ENCODE measurements at places on chromosomes 2 and 18.

DNA sequence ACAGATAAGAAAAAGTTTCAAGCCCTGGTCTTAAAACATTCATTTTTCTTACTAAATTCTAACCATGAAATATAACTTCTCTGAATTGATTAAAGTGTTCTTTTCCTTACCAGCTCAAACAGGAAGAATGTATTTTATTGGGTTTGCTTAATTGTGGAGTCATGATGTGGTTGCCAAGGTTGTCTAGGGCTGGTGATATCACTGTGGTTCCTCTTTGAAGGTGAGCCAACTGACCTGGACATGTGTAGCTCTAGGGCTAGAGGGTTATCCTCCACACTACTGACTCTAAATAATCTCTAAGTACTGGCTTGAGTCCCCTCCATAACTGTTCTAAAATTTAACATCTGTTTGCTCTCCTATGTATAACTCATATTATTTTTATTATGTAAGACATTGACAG is 529.6 kb downstream of the PIK3C3 start:
- no peak for DNase-seq

DNA sequence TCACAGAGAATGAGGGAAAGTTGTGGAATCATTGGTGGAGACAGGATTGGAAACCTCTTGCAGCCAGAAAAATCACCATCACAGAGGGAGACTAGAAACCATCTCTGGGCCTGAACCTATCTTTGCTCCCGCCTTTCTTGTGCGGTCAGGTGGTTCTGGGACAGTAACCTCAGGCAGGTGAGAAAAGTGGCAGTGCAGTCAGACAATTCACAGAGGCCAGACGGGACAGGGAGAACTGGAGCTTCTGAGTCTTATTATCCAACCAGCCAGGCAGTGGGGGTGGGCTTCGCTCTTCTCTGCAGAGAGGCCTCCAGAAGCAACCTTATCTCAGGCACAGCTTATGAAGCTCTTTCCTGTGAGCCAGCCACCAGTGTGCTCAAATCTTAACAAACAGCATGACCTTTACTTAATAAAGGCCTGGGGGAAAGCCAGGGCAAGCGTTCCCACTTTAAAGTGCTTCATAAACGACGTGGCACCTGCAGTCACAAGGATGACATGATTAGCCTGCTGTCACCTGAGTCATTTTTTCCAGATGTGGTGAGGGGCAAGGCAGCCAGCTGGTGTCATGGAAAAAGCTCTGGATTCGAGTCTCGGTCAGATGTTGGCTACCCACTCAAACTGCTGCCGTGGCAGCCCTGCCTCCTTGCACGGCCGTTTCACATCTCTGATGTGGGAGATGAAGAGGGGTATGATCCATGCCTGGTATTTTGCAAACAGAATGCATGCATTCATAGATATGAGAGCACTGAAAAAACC is 109.7 kb downstream of the B3GNT2 start:
- DNase-seq = no peak

DNA sequence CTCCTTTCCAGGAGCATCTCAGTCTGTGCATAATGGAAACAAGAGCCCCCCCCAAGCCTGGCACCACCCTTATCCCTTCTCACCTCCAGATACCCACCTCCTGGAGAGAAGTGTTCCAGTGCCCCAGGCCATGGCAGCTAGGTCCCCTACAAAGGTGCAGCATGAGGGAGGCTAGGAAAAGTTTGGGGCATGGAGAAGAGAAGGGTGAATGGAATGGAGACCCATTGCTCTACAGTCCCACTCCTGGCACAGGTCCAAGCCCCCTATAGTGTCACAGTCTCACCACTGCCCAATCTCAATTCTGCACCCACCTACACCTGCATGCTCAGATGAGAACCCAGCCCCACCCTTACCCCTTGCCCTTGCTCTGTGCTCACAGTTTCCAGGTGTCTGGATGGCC is 897 bp downstream of the SLC23A3 start:
- no peak for DNase-seq

DNA sequence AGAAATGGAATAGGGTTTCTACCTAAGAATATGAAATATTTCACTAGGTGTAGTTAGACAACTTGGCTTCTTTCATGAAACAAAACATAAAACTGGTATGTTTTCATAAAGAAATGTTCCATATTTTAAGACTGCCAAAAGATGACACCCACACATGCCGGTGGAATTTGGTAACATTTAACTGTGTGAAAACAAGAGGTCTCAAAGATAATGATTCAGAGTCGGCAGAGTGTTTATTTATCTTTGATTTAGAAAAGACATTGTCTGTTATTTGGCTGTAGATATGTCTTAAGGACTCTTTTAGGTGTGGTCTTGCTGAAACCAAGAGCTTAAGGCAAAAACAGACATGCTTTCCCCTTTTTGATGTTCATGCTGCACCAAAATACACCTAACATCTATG is 63.5 kb upstream of the FN1 start:
- DNase-seq = no peak

DNA sequence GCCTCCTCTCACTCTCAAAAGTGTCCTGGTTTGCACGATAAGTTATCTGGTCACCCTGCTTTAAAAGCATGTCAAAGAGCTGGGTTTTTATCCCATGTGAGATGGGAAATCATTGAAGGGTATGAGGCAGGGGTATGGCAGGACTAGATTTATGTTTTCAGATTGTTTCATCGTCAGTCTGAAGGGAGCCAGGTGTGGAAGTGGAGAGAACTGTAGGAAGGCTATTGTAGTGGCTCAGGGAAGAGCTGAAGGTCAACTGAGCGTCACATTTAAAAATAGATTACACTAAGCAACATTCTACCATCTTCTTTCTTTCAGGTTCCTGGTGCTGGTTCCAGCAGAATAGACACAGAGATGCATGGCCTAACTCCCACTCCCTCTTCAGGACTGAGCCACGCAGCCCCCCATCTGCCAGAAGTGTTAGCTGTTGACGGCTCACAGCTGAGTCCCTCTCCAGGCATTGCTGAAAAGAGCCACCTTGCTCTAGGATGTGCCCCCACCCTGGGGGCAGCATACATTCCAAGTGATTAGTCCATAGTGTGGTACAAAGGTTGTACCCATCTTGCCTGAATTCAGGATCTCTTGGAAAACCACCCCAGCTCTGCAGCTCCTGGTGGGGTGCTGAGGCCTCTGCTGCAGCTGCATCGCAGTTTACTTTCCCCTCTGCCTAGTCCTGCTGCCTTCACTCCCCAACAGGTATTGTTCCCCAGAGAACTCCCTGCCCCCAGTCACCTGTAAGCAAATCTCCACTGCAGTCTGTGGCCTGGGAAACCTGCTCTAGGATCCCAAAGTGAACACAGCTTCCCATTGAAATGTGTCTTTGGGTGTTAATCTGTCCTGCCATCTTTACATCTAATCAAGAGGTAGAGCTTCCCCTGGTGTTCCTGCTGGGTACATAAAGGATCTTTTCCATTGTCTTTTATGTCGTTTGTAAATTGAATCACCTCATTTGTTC is 79.5 kb upstream of the KLF7 start:
- no peak for DNase-seq

- DNase-seq = peak; percentile 19
Measured at GRCh38 chr2:182907081-182907830, 40.8 kb upstream of the FRZB start.

DNA sequence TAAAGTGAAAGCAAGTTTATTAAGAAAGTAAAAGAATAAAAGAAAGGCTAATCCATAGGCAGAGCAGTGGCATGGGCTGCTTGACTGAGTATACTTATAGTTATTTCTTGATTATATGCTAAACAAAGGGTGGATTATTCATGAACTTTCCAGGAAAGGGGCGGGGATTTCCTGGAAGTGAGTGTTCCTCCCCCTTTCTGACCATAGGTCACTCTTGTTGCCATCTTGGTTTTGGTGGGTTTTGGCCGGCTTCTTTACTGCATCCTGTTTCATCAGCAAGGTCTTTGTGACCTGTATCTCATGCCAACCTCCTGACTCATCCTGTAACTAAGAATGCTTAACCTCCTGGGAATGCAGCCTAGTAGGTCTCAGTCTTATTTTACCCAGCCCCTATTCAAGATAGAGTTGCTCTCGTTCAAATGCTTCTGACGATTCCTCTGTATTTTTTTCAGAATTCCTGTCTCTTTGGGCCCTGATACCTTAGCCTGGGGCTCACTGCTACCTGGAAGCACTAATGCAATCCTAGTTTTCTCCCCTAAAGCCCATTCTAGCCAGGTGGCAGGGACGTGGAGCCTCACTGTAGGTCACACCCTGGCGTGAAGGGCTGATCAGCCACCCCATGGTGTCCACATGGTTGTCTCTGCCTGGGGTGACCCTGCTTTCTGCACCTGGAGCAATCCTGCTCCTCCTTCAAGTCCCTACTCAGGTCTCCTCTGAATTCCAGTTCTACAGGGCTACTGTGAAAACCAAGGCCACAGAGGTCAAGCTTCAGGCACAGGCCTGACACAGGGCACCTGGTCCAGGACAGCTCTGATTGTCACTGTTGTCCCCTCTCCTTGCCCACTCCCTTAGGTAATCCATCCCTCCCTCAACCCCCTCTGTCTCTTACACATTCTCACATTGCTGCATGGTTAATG is 6.0 kb upstream of the SLC35F6 start:
- peak; percentile 99 for DNase-seq

DNA sequence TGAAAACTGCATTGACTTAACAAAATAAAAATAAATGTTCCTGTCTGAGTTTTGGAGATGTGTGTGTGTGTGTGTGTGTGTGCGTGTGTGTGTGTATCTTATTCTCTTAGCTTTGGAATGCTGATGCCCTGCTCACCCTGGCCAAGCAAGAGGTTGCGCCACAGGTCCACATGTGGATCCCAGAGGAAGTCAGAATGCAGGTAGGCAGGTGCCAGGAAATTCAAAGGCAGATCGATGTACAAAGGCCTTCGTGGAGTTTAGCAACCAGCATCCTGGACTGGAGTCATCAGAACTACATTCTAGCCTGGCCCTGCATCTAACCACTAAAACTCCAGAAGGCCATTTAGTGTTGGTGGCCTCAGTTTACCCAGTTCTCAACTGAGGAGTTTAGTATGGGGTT is 12.4 kb downstream of the G6PC2 start:
- DNase-seq = no peak

GRCh38 chr18:49214706-49215105 is 245.7 kb downstream of the DYM start:
- DNase-seq = no peak

GRCh38 chr18:25125680-25126079 is 226.3 kb downstream of the ZNF521 start:
- no peak for DNase-seq

DNA sequence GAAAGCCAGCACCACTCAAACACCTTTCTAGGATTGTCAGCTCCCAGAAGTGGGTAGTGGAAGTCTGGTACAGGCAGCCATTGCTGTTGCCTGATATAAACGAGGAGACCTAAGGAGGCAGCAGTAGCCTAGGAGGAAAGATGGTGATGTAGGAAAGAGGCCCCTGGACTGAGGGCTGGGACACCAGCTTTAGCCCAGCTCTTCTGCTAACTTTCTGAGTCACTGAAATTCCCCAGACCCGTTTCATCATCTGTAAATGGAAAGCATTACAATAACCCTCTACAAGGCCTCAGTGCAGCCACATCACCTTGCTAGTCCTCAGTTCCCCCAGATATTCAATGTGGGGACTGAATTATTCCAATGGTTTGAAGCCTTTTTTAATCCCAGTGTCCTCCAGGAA is 336.5 kb downstream of the TNS1 start:
- DNase-seq = no peak

DNA sequence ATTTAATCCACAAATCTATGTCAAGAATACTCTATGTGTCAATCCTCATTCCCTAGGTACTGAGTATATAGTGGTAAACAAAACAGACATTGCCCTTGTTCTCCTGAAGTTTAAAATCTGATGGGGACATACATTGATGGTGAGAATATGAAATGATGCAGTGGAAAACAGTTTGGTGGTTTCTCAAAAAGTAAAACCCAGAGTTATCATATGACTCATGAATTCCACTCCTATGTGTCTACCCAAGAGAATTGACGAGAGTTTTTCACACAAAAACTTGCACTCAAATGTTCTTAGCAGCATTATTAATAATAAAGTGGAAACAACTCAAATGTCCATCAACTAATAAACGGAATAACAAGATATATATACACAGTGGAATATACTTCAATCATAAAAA is 586.7 kb downstream of the CCDC85A start:
- DNase-seq = peak; percentile 65

DNA sequence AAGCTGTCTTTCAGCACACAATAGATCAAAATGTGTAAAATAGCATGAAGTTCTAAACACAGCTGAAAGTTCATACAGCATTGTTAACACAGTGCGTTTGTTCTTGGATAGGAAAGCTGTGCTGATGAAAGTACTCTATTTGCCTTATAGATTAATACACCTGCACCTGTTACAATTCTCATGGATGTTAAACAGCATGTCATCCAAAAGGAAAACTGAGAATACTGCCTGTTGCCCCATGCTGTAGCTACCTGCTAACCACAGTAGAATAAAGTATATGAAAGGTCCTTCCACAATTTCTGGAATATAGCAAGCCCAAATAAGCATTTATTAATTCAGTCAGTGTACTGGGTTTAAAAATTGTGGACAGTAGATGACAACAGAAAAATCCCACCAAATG is 166.7 kb upstream of the DTNA start:
- no peak for DNase-seq

DNA sequence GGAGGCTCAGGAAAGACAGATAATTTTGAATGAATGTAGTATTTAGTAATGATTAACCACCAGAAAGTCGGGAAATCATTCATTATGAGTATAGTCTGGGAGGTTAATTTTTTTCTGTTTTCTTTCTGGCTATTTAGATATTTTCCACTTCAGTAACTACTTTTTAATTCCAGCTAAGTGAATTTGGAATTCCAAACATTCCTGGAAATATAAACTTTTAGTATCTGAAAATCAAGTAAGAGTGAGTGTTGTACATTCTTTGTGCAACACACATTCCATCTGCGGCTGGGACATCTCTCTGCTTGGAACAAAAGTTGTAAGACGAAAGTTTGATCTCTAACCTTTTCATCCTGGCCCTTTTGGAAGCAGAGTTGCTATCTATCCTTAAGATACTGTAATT is 275.7 kb upstream of the SPRED2 start:
- DNase-seq = no peak
